AG10803 (cell line): ENCODE measurements at places on chromosomes 3 and 15.

DNA sequence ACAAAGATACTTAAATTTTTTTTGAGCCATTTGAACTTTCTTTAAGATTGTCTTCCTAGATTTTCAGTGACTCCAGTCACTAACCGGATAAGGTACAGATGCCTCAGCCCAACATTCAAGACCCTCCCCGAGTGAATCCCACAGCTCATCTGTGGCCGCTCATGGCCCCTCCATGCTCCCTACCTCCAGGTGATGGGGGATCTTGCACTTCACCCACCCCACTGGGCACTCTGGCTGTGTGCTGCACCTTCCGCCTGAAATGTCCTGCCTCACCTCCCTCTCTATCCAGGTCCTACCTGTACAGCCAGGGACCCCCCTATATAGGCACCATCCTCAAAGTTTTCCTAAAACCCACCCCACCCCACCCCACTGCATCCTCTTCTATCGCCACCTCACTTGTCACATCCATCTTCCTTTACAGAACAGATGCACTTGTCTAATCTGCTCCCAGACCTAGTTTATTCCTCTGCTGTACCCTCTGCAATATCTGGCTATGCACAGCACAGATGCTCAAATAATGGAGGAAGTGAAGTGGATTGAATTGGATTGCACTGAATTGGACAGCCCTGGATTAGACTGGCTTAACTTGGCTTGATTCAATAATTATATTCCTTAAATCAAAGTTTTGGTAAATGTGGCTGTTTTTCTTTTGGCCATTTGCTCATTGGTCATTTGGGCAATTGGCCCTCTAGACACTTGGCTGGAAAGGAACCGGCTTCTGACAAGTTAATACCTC, 24.5 kb downstream of the NTRK3 start:
- no peak for DNase-seq

DNA sequence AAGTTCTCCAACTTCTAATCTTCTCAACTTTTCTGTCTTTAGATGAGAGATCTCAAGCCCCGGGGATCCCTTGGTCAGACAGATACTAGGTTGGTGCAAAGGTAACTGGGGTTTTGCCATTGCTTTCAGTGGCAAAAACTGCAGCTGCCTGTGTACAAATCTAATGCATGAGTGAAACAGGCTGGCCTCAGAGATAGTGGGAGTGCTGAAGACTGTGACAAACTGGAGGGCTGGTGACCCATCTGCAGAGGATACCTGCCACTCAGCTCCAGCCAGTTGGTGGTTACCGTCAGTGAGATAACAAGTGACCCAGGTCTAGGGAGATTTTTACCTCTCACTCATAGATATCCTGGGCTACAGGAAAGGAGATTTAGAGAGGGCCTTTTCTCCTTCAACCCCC, 85.7 kb downstream of the RYR3 start:
- DNase-seq = no peak

- peak; percentile 65 for DNase-seq
Observed at GRCh38 chr3:9669720-9670432, 20.6 kb downstream of the MTMR14 start.

DNA sequence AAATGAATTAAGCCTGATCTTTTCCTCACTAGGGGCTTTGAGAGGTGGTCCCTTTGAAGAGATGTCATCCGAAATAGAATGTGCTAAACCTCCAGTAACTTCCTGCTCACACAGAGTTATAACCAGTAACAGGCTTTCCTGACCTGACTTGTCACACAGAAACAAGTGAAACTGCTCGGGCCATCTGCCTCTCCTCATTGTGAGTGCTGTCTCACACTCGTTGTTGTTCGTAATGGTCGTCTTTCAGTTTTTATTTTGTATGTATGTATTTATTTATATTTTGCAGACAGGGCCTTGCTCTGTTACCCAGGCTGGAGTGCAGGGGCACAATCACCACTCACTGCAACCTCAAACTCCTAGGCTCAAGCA, 24.0 kb downstream of the ACSBG1 start:
- no peak for DNase-seq

- no peak for DNase-seq
Observed at GRCh38 chr15:50112488-50113186, 6.4 kb downstream of the ATP8B4 start.

GRCh38 chr3:25689226-25689625, 24.5 kb upstream of the TOP2B start:
- no peak for DNase-seq

DNA sequence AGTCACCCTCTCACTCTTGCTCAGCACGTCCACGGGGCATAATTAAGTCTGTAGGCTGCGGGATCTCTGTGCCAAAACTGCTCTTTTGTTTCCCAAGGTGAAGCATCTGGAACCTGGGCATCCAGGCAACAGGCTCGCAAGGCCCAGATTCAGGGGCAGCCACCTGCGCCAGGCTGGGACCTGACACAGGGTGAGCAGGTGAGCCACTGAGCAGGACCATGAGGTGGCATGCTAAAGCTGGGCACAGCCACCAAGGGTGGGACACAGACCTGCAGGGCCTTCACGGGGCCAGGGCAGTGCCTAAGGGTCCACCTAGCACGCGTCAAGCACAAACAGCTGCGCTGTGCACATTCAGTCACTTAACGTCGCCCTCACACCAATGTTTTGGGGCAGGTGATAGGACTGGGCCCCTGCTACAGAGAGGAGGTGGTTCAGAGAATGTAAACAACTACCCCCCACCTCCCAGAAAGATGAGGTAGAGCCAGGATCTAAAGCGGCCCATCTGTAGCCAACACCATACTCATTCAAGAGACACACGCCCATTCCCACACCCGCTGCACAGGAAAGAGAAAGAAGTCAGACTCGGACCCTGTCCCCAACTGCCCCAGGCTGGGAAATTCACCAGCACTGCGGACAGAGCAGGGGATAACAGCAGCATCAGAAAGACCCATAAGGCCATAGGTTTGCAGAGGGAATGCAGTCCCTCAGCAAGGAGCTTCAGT, 16.3 kb downstream of the XXYLT1 start:
- no peak for DNase-seq

DNA sequence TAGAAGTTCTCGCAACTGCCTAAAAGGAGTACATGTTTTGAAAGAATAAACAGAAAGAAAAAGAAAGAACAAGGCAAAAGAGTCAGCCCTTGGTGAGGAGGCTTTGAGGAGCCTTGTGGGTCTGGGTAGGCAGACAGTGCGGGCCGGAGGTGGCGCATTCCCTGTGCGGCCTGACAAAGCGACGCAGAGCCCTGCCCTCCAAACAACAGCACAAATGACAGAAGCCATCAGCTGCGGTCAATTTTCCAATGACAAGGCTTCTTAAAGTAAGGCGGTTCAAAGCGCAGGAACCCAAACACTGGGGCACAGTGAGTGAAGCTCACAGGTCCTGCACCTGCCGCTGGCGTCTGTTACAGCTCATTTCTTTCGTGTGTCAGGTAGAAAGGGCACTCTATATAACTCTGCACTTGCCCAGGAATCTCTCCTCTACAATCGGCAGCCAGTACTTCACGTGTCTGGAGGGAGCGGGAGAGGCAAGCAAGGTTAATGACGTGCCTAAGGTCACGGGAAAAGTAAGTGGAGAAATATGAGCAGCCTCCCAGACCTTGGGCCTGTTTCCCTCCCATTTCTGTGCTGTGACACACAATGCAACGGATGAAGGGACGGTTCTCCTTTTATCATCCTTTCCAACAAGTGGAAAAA, 178.1 kb downstream of the OPA1 start:
- no peak for DNase-seq

DNA sequence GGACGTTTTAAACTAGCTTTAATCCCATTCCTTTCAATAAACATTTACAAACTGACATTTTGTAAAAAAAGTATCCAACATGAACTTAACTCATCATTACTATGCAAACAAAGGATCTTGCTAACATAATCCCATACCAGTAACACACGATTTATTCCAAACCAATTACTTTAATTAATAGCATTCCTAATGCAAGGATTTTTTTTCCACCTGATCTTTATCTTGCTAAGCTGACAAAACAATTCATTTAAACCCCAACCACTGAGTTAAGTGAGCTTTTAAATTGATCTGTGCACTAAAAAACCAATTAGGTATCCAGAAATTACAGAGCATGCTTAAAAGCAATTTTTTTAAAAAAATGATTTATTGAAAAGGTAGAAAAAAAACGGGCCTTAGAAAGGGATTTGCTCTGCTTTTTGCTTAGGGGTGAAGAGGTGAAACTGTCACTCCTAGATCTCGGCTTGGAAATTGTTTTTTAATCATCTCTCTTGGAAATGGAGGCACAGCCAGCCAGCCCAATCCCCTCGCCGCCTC, 1.2 kb downstream of the SH3BP5 start:
- DNase-seq = no peak
